Left lobe of liver (tissue), 2 donors: ENCODE measurements at places on chromosomes 1 and 21. TPM values are rescaled to one million over a fixed set of nuclear protein-coding genes. Genes with fewer than 3 reads are reported as not detected.

WNT3A gene
- not detected for total RNA-seq

LAPTM5 gene
- total RNA-seq, result 22.3 TPM

BECN2 gene
- not detected for total RNA-seq

CFAP74 gene
- total RNA-seq, result 3.5 TPM

NPR1 gene
- 7.1 TPM for total RNA-seq

TSSK3 gene
- 1.6 TPM for total RNA-seq

TBX15 gene
- total RNA-seq, result 15.0 TPM

PIGR gene
- 23.3 TPM for total RNA-seq

C1orf167 gene
- total RNA-seq, result not detected

OR2T33 gene
- not detected for total RNA-seq

CD1C gene
- total RNA-seq, result not detected

HES5 gene
- 0.28 TPM for total RNA-seq

HS2ST1 gene
- 15.6 TPM for total RNA-seq

DNA sequence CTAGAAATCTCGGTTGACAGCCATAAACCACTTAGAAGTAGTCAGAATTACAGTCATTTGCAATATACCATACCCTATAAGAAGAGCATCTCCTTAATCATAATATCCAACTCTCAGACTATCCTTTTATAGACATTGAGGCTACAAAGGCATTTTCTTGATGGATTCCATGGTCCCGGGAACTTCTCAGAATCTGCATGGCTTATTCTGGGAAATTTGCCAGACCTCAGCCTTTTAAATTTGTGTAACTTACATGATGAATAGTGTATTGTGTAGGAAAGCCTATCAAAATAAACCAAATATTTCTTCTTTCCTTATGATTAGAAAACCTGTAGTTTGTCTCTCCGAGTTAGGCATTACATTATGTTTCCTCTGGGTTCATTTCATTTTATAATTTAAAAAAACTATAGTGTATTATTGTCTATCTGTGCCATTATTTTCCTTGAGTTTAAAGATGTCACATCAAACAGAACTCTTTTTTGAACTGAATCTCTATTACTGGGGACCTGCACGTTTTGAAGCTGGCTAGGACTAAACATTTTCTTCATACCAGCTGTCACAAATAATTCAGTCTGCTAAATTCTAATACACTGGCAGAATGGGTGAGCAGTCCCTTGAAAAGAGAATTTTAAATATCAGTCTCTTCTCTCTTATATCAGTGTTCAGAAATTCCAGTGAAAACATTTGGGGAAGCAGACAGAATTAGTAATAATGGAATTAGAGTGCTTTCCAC lies 102.9 kb downstream of the GABPA start:
- DNase-seq, result no peak

GRCh38 chr1:90964444-90965035 lies 57.3 kb downstream of the ZNF644 start:
- no peak for DNase-seq

GRCh38 chr1:235597867-235598553 lies 51.6 kb downstream of the GNG4 start:
- no peak for DNase-seq

DNA sequence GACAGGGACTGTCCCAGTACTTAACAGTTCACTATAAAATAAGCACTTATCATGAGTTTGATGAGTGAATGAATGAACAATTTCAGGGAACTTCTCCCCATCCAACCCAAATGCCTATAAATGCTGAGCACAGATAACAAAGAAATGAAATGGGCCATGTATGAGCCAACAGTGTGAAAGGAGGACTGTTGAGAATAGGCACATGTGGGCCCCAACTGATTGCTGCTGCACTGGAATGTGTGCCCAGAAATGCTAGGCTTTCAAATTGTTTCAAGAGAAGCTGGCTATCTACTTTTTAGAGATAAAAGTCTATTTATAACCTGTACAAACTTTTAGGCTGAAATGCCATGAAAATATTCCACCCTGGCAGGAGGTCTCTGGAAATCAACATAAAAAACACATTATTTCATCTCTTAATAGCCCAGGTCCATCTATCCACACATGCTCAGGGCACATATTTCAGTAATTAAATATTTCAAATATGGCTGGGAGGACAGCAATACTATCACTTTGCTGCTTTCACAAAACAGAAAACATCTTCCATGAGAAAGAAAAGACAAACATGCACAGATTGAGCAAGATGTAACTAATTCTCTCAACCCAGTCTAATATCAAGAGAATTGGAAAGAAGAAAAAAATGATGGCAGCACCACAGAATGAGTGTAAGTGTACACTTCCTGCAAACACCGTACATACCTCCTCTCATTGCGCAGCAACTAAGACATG lies 49.8 kb downstream of the COLGALT2 start:
- DNase-seq, result no peak

DNA sequence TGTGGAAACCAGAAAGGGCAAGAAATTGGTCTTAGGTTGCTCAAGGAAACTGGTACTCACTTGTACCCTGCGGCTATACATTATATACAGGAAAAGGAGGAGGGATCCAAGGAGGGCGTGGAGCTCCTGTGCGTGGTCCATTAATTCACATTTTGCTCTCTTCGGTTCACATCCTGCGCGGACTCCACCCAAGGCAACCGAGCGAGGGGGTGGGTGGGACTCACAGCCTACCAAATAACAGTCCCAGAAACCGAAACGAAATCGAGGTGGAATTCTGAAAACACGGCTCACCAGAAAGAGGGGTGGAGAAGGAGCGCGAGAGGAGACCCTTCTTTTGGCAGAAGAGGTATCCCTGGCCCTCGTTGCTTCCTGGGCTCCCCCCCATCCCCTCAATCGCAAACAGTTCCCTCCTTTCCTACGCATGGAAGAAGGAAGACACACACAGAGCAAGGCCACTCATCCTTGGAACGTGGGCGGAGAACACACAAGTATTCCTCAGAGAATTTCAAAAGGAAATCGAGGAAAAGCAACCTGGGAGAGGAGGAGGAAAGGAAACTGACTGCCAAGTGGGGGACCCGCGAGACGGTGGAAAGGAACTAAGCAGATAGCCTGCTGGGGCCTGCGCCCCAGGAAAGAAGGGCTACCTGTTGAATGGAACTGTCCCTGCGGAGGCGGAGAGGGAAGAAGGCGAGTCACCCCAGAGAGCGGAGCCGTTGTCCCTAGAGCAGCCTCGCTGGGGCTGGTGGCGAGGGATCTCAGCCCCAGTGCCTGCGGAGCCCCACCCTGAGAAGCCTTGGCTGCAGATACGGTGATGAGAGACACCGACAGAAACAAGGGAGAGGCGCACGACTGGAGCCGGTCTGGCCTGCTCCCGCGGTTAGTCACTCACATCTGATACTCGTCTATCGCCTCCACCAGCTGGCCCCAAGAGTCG lies 705 bp downstream of the AIDA start:
- peak; percentile 58 for DNase-seq

- no peak for DNase-seq
Observed at GRCh38 chr1:50208756-50209155, 100.0 kb downstream of the ELAVL4 start.

- DNase-seq, result no peak
Observed at GRCh38 chr1:207032528-207033017, at the start of gene C1orf116. Gene C1orf116 (minus strand): TSS chr1:207032756. CDS start chr1:207027598, 5,158 bp downstream.

DNA sequence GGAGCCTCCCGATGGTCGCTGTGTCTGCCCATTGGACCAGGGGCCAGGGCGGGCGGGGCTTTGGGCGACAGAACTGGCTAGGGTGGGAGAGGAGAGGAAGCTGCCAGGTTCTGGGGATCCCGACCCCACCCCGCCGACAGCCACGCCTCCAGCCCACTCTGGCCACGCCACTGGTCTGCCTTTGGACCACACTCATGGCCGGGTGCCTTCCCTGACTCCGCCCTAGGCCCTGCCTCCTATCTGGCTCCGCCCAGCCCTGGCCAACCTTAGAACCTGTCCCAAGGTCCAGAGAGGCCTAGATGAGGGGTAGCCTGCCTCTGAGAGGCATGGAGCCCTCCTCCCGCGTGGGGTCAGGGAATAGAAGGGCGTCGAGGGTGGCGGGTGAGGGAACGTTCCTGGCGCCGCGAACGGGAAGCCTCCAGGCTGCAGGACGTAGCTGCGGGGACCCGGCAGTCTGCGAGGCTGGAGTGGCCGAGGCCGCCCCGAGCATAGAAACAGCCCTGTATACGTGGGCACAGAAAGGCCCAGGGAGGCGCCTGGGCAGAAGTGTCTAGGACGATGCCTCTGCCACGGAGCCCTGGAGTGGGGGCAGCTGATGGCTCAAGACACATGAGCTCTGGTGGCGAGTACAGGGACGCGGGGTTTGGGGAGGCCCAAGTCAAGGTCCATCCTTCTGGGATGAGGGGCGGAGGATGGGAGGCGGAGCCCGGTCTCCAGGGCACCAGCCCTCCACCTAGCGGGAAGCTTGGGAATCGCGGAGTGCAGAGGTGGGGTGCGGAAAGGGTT lies 11.5 kb upstream of the COL16A1 start:
- DNase-seq, result peak; percentile 88

GRCh38 chr1:8251635-8252034 lies 66.3 kb upstream of the SLC45A1 start:
- DNase-seq, result no peak

DNA sequence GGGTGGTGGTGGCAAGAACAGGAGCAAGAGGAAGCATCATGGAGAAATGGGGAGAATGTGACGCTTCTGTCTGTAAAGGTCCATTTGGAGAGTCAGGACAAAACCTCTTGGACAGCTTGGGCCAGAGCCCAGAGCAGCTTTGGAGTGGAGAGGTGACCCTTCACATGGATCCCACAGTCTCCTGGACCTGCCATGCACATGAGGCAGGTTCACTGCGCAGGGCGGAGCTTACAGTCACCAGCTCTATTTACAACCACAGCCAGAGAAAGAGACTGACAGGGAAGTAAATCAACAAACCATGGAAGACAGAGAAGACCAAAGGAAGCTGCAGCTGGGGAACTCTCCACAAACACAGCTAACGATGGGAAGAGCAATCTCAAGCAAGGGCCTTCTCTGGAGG lies 828 bp upstream of the RGS8 start:
- DNase-seq, result no peak

DNA sequence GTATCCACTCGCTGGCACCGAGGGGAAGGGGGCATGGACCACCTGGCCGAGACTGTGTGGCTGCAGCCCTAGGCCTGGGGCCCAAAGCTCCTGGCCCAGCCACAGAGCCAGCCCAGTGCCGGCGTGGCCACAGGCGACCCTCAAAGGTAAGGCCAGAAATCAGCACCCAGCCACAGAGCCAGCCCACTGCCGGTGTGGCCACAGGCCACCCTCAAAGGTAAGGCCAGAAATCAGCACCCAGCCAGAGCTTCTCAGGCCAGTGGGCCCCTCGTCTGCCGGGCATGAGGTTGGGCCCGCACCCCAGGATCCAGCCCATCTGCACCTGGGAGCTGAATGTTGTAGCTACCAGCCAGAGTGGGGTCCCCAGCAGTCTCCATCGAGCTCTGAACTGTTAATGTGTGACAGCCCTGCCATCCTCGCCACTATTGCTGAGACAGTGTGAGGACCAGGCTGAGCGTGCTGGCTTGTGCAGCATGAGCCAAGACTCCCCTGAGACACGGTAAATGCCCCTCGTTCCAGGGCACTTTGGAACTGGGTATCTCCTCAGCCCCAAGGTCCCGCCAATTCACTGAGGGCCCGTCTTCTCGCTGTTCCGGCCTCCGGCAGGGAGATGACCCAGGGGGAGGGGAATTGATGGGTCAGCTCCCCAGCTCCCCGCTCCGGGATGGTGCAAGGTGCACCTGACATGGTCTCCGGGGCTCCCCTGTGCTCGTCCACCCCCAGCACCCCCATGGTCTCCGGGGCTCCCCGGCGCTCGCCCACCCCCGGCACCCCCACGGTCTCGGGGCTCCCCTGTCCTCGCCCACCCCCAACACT lies 4.7 kb upstream of the FTCD start:
- peak; percentile 41 for DNase-seq

DNA sequence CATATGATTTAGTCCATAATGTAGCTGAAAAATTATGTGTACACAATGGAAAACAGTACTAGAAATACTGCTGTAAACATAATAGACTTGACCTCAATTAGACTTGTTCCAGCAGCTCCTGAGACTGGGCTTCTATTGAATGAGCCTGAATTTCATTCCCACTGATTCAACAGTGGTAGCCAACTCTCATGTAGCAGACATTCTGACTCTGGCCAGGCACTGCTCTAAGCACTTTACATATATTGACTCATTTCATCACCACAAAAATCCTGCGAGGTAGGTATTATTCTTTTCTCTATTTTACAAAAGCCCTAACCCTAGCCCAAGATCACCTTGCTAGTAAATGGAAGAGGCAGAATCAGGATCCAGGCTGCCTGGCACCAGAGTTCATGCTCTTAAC lies 12.8 kb upstream of the CTSS start:
- DNase-seq, result no peak

DNA sequence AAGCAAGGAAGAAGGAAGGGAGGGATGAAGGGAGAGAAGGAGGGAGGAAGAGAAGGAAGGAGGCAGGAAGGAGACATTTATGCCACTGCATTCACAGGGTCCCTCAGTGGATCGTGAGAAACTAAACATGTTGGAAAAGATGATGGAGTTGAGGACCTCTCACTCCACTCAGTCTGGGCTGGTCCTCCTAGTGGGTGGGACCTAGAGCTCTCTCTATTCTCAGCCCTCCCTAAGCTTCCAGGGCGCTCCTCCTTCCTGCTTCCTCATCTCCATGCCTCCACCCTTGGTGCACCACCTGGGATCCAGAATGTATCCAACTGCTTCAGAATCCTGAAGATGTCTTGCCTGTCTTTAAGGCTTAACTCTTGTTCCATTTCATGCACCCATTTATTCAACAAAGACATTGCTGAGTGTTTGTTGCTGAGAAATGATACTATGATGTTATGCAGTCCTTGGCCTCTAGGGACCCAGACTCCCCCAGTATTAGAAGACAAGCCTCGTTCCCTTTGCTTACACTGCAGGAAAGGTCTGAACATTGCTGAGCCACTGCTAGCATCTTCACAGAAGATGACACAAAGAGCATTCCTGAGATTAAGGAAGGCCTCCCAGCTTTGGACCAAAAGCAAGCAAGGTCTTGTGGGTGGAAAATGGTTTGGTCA lies 88.5 kb downstream of the BEND5 start:
- DNase-seq, result no peak

- DNase-seq, result no peak
Observed at GRCh38 chr1:211710566-211711314, 35.3 kb upstream of the NEK2 start.

GRCh38 chr21:16427587-16428087 lies 697.9 kb downstream of the USP25 start:
- DNase-seq, result no peak

GRCh38 chr1:36306902-36307456 lies 811 bp downstream of the SH3D21 start:
- DNase-seq, result peak; percentile 94

GRCh38 chr1:5291889-5292288 lies 637.5 kb downstream of the AJAP1 start:
- no peak for DNase-seq

GRCh38 chr1:179310721-179311120 lies 17.1 kb downstream of the SOAT1 start:
- no peak for DNase-seq

DNA sequence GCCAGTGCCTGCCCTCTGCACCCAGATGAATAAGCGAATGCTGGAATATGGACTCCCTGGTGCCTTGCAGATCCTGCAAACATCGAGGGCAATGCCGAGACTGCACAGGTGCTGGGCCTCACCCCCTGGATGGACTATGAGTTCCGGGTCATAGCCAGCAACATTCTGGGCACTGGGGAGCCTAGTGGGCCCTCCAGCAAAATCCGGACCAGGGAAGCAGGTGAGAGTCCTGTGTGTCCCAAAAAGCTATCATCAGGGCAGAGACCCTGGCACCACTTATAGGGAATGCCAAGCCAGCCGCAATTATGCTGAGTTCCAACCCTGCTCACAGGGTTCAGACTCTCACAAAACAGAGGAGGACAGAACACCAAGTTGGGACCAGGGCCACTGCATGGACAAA lies 17.2 kb downstream of the TMEM81 start:
- DNase-seq, result no peak
